ENCODE measurements at places on chromosomes 3 and 15.

DNA sequence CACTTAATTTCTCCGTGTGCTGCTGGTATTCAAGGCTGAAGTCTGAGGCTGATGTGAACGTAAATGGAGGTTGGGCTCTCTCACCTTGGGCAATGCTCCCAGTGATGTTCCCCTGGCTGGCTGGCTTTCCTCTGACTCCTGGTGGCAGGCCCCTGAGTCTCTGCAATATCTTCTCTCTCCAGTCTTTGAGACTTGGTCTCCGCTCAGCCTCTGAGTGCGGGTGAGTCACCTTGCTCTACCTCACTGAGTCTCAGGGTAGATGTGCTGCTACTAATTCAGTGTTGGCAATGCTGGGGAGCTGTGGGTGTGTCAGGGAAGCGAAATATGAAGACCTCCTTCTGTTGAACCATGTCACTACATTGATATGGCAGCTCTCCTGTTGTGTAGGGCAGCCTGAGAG lies 31.3 kb upstream of the TRIM59 start:
- DNase-seq = no peak

DNA sequence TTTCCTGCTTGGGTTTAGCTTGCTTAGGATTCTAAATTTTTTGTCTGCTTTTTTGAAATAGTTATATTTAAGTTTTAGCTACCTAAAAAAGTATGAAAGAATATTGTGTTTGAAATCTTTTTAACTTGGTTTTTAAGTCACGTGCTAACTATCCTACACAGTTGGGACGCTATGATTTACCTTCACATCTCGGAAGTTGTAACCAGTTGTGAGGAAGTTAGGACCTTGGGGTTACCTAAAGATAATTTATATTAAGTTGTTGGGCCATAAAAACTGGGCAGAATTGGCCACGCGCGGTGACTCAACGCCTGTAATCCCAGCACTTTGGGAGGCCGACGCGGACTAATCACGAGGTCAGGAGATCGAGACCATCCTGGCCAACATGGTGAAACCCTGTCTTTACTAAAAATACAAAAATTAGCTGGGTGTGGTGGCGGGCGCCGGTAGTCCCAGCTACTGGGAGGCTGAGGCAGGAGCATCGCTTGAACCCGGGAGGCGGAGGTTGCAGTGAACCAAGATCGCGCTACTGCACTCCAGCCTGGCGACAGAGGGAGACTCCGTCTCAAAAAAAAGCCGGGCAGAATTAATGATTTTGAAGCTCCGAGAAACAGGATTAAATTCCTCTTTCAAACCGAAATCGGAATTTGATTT lies 1.0 kb downstream of the ZFAND6 start:
- peak; percentile 7 for DNase-seq

GRCh38 chr3:177196008-177196455 lies 1.2 kb downstream of the TBL1XR1 start:
- DNase-seq = no peak

GRCh38 chr3:50435371-50436113 lies 67.9 kb downstream of the CACNA2D2 start:
- DNase-seq = no peak

DNA sequence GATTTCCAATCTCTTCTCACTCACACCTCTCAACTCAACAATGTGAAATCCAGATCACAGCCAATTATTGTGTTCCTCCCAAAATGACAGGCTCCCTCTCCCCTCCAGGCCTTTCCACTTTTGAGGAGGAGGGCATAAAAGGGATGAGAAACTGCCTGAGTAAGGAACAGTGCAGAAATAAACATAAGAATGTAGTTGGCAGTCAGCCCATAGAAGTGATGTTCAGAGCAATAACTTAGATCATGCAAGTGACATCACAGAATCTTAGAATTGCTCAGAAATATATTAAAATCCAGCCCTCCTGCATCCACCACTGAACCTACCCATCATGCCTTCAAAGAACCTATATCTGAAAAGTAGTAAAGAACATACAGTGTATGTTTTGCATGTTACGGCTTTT lies 299.4 kb upstream of the GADL1 start:
- DNase-seq = no peak

- no peak for DNase-seq
Measured at GRCh38 chr3:10286596-10287295, 6.0 kb downstream of the GHRL start.

GRCh38 chr15:89398896-89399237 lies 64.2 kb upstream of the POLG start:
- DNase-seq = no peak

DNA sequence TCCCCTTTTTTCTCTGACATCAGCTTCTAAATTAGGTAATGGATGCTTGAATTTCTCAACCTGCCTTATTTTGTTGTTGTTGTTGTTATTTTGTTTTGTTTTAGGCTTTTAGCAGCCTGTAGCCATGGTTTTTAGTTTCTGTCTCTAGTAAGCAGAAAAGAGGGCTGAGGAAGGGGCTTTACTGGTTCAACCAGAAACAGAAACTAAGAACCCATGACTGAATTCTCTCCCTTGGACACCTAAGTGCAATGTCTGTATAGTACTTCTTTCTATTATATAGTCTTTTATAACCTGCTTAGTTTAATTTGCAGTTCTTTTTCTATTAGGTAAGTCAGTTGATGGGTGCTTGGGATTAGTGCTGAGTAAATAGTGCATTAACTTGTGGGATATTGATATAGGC lies 129.0 kb downstream of the BBX start:
- DNase-seq = no peak

DNA sequence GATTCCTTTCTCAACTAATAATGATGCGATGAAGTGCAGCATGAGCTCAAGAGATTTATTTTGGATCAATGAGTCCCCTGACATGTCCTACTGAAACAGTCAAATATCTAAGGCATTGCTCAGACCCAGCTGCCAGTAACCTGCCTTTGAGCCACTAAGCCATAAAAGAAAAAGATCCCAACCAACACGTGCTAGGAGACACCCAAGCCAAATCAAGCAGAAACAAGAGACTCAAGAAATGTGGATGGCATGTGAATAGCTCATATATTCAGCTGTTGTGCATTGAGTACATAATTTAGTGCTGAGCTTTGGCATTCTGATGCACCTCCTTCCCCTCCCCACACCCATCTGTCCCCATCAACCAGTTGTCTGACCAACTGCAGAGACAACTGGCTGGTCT lies 29.2 kb downstream of the GJD2 start:
- DNase-seq = no peak

DNA sequence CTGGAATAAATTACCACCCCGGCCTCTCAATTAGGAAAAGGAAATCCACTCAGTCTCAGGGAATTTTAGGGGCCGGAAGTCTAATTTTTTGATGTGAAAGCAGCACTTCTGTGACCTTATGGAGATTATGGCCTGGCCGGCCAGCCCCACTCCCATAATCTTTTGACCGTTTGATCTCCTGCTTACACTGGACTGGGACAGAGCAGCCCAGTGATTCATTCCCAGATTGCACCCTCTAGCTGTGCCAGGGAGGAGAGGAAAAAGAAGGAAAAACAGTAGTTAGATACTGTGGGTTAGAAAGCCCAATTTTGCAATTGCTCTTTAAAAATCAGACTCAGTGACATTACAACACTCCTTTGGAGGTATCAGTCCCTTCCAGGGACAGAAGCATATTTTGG lies 32.4 kb downstream of the GJD2 start:
- no peak for DNase-seq

DNA sequence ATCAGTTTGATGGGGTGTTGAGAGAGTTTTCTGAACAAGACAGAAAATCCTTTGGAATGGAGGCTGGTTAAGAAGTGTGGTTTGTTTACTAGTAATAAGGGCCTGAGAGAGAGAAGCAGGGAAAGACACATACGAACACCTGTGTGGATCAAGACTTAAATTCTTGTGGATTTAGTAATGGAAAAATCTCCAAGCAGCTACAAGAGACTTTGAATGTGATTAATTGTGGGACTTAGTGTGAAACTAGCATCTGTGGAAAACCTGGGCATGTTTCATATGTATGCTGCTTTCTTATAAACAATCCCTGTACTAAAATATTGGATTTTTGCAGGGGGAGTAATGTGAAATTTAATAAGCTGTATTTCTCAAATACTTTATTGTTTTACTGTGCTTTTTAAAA lies 399.1 kb downstream of the SI start:
- DNase-seq = no peak

DNA sequence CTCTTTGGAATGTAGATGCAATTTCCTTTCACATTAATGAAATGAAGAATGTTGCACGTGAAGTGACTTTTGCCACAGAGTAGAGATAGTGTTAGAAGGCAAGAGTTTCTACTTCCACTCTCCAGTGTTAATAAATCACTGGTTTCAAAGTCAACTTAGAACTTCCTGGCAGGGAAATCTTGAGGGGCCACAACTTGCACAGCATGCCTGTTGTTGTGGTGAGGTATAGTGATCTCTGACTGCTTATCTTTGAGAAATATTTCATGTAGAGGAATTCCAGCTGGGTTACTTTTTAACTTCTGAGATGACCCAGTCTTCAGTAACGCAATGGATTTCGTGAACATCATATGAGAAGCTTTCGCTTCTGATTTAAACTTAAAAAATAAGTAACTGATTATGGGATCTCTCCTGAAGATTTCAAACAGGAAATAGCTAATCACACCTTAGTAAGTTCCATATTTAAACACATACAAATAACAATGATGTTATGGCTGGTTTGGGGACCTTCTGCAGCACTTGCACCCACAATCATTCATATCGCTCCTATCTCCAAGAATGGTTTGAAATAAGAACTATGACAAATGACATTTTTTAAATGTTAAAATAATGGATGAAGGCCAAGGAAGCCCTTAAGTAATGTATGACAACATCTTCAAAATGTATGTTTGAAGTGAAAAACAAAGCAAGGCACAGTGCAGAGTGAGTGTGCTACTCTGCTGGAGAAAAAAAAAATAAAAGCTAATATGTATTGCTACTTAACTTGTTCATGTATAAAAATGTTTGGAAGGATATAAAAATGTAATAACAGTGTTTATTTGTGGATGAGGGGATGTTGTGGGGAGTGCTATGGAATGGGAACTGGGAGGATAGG lies 726.5 kb upstream of the NECTIN3 start:
- DNase-seq = no peak

DNA sequence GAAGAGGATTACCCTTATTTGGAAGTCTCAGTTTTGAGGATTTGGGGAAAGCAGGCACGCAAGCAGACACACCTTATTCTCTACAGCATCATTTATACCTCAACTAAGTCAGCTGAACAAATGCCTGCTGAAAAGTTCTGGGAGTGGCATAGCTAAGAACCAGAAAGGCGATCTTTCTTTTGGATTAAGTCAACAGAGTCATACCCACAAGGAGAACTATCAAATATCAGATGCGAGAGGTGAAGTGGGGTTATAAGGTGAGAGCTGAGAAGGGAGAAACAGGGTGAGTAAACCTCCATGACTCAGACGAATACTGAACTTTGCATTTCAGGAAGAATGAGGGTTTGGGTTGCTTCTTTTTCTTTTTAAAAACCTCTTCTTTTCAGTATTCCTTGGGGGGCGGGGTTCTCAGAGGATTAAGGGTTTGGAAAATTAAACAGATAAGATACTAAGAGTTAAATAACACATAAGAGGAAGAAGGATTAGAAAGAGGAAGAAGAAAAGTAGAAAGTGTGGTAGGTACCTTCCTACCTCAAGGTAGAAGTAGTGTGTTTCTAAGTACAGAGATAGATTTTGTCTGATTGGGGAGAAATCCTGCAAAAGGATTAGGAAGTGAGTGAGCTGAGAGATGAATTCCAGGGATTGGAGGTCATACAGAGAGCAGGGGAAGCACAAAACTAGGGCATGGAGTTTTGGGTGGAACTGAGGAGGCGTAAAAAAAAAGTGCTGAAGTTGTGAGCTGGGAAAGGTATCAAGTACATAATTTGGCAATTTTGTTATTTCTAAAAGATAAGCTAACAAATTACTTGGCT lies 41.3 kb upstream of the ICE2 start:
- no peak for DNase-seq

DNA sequence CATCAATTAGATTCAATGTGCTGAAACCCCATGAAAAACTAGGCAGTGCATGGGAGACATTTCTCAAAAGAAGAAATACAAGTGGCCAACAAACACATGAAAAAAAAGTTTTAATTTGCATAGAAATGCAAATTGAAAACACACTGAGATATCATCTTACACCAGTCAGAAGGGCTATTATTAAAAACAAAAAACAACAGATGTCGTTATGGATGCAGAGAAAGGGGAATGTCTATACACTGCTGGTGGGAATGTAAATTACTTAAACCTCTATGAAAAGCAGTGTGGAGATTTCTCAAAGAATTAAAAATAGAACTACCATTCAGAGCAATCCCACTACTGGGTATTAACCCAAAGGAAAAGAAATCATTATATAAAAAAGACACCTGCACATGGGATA lies 98.7 kb downstream of the CCNL1 start:
- DNase-seq = no peak

- peak; percentile 30 for DNase-seq
Measured at GRCh38 chr3:122921791-122922651, 105.5 kb downstream of the SEMA5B start.

- no peak for DNase-seq
Measured at GRCh38 chr3:58617338-58617761, 40.2 kb upstream of the FAM107A start.

DNA sequence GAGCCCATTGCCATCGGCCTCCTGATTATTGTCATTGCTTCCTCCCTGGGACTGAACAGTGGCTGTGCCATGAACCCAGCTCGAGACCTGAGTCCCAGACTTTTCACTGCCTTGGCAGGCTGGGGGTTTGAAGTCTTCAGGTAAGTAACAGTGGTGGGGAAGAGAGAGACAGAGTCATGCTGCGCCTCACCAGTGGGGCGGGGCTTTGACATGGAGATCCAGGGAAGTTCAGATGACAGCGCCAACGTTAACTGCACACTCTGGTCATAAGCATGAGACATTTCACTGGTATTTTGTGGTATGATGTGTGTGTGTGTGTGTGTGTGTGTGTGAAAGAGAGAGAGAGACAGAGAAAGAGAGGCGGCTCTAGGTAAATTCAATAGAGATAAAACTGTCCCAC lies 41.0 kb downstream of the AQP9 start:
- DNase-seq = no peak

GRCh38 chr15:64187396-64188191 lies 24.8 kb upstream of the PPIB start:
- DNase-seq = no peak

GRCh38 chr15:66787489-66787871 lies 85.4 kb downstream of the SMAD6 start:
- DNase-seq = no peak

- DNase-seq = no peak
Measured at GRCh38 chr3:177405191-177405672, 207.9 kb upstream of the TBL1XR1 start.

- no peak for DNase-seq
Measured at GRCh38 chr3:52084954-52085680, 28.7 kb upstream of the DUSP7 start.

GRCh38 chr3:197212290-197212689 lies 86.1 kb downstream of the DLG1 start:
- no peak for DNase-seq
